Epithelial cell of umbilical artery (primary cell): ENCODE measurements at places on chromosomes 4 and X. TPM values are rescaled to one million over a fixed set of nuclear protein-coding genes. Genes with fewer than 3 reads are reported as not detected.

Gene DMP1
- total RNA-seq = not detected in 2 replicates

Gene SLC10A6
- not detected in 2 replicates for total RNA-seq

Gene HSD17B13
- total RNA-seq = not detected in 2 replicates

Gene CTAG2
- total RNA-seq = not detected in 2 replicates

Gene PPP1R2C
- total RNA-seq = not detected in 2 replicates

Gene F9
- not detected in 2 replicates for total RNA-seq

Gene NAA15
- 40.6 and 41.6 TPM in 2 replicates for total RNA-seq

Gene F8A1
- 1.2 and 2.3 TPM in 2 replicates for total RNA-seq

Gene FGF2
- total RNA-seq = 13.3 and 33.7 TPM in 2 replicates

Gene ADGRG2
- not detected in 2 replicates for total RNA-seq

Gene MAGEC1
- total RNA-seq = not detected in 2 replicates

Gene UCP1
- 0.32 TPM in 1 of 2 replicates, not detected in the other for total RNA-seq

Gene BTC
- total RNA-seq = 0.30 TPM in 1 of 2 replicates, not detected in the other

Gene GPRASP2
- 15.6 and 17.9 TPM in 2 replicates for total RNA-seq

Gene STEEP1
- 45.5 and 55.3 TPM in 2 replicates for total RNA-seq

Gene CSN1S1
- total RNA-seq = 0.30 and 0.32 TPM in 2 replicates

Gene KCTD8
- total RNA-seq = not detected in 2 replicates

Gene SLC7A11
- 86.1 and 119 TPM in 2 replicates for total RNA-seq

Gene HERC6
- total RNA-seq = 8.4 and 57.9 TPM in 2 replicates

Gene GASK1B
- total RNA-seq = 77.3 and 95.3 TPM in 2 replicates

Gene TCP11X2
- total RNA-seq = not detected in 2 replicates

Gene NPY2R
- total RNA-seq = not detected in 2 replicates

Gene NLRP2B
- under 0.01 TPM in 1 of 2 replicates, not detected in the other for total RNA-seq

Gene FREM3
- total RNA-seq = not detected in 2 replicates

Gene TRAM1L1
- 2.3 and 2.4 TPM in 2 replicates for total RNA-seq

Gene STAP1
- not detected in 2 replicates for total RNA-seq

Gene SMR3B
- not detected in 2 replicates for total RNA-seq

Gene MFAP3L
- 0.46 and 0.97 TPM in 2 replicates for total RNA-seq

Gene TREX2
- 0.91 and 8.8 TPM in 2 replicates for total RNA-seq

Gene ATP8A1
- total RNA-seq = 8.7 and 11.7 TPM in 2 replicates

Gene EDNRA
- not detected in 2 replicates for total RNA-seq

Gene C4orf36
- total RNA-seq = 0.30 and 0.32 TPM in 2 replicates

Gene SLITRK4
- 10.0 and 36.1 TPM in 2 replicates for total RNA-seq

Gene RASSF6
- under 0.01 TPM in 1 of 2 replicates, not detected in the other for total RNA-seq

Gene MAGEA2
- total RNA-seq = not detected in 2 replicates

Gene NIPAL1
- total RNA-seq = 2.0 and 3.2 TPM in 2 replicates

Gene HCFC1
- total RNA-seq = 12.2 and 14.9 TPM in 2 replicates

Gene FGB
- not detected in 2 replicates for total RNA-seq

Gene GABRA4
- total RNA-seq = not detected in 2 replicates

Gene TENM3
- 17.2 and 18.7 TPM in 2 replicates for total RNA-seq

Gene TMEM144
- total RNA-seq = 2.9 and 8.1 TPM in 2 replicates

Gene PRKX
- 39.0 and 61.4 TPM in 2 replicates for total RNA-seq

Gene UNC5C
- under 0.01 TPM in 1 of 2 replicates, not detected in the other for total RNA-seq
